ENCODE measurements at places on chromosomes 13 and 19.

DNA sequence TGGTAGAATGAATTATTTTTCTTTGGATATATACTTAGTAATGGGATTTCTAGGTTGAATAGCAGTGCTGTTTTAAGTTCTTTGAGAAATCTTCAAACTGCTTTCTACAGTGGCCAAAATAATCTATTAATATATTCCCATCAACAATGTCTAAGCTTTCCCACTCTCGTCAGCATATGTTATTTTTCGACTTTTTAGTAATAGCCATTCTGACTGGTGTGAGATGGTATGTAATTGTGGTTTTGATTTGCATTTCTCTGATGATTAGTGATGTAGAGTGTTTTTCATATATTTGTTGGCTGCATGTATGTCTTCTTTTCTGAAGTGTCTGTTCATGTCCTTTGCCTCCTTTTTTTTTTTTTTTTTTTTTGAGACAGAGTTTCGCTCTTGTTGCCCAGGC lies 90.2 kb upstream of the CSNK1A1L start:
- DNase-seq: no peak

- DNase-seq: no peak
Observed at GRCh38 chr19:27744926-27745768, 1467.8 kb downstream of the UQCRFS1 start.

GRCh38 chr19:1286487-1287353 lies 1.0 kb downstream of the EFNA2 start:
- no peak for DNase-seq

DNA sequence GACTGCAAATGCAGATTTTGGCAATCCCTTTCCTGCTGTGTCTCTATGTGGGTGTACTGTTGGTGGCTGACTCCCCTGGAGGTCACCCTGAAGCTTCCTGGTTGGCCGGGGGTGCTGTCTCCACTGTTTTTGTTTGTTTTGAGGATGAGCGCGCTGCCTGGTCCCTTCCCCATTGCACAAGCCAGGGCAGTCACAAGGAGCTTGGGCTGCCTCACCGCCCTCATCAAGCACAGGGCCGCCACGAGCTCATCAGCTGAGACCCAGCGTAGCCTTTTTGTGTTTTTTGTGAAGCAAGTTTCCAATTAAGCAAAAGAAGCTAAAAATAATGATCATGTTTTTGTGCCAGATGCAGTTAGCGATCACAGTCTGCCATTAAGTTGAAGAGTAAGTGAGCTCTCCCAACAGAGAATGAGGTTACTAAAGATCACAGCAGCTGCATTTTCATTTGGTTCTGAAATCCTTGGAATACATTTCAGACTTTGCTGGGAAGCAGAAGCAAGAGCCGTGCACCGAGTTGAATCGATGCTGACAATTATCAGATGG lies 57.8 kb downstream of the GGACT start:
- no peak for DNase-seq

DNA sequence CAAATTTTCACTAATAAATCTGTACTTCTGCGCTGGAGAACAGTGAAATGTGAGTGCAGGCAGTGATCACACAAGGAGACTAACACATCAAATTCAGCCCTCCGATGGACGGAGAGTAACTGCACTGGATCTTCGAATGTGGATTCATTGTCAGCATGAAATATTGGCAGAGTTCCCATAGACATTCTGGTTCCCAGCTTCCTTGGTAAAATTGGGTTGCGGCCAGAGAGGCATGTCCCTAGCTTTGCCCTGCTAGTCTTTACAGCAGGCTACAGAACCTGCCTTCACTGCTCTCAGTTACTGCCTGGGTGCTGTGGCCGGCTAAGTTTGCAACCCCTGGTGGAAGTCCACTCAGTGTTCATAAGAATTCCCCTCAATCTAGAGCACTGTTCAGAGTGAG lies 32.3 kb upstream of the UQCRFS1 start:
- no peak for DNase-seq
